ENCODE measurements at places on chromosomes 12 and 14.
A peak's percentile ranks its signal among the peaks of the same experiment; 100 is the strongest.

GRCh38 chr12:131452444-131452860, 258.4 kb upstream of the SFSWAP start:
- no peak for DNase-seq

GRCh38 chr12:120529641-120530417, 871 bp upstream of the COQ5 start:
- DNase-seq = peak; percentile 78

GRCh38 chr14:61454545-61454944, 133.2 kb downstream of the PRKCH start:
- DNase-seq = no peak

DNA sequence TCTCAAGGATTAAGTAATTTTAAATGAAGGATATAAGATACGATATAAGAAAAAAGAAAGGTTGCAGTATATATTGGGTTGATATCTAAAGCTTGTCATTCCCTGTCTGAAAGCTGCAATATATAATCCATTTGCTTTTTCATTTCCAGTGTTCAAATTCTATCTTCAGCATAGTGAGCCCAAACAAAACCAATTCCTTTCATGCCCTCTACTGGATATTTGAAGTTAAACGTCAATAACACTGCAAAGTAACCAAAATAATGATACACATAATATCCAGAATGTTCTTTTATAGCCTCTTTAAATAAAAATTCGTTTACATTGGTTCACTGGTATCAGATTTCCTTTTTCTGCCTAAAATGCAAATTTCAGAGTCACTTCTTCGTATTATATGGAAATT, 64.5 kb upstream of the DAAM1 start:
- DNase-seq = no peak

DNA sequence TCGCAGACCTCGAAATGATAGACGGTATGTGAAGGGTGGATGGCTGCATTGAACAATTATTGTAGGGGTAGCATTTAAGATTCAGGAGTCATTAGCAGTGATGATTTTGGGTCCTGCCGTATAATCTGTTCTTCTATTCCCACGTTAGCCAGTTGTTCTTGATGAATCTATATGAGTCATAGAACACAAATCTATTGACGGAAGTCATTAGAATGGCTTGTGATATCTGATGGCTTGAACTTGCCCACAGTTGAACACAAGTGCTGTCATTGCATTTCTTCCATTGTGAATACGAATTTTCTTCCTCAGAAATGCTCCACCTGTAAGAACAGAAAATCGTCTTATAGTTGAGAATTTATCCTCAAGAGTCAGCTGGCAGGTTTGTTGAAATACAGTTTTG, 1.9 kb downstream of the SRSF5 start:
- no peak for DNase-seq

Measured in NCI-H1417 treated with DMSO at 0.1 percent for 48 hours (cell line).